Dermis blood vessel endothelial cell (primary cell): ENCODE measurements at places on chromosomes 6 and 20. TPM values are rescaled to one million over a fixed set of nuclear protein-coding genes. Genes with fewer than 3 reads are reported as not detected.

WASF1 gene
- total RNA-seq, result 11.4 and 22.0 TPM in 2 replicates

LHFPL5 gene
- not detected in 2 replicates for total RNA-seq

TNFRSF6B gene
- total RNA-seq, result 16.8 and 22.0 TPM in 2 replicates

TFAP2D gene
- not detected in 2 replicates for total RNA-seq

PTCHD4 gene
- 6.1 and 9.7 TPM in 2 replicates for total RNA-seq
